Urinary bladder (tissue), 4 donors: ENCODE measurements at places on chromosomes 12 and 14. TPM values are rescaled to one million over a fixed set of nuclear protein-coding genes. Genes with fewer than 3 reads are reported as not detected.

- DNase-seq, result no peak
Observed at GRCh38 chr14:91963465-91963864, 16.0 kb upstream of the FBLN5 start.

DNA sequence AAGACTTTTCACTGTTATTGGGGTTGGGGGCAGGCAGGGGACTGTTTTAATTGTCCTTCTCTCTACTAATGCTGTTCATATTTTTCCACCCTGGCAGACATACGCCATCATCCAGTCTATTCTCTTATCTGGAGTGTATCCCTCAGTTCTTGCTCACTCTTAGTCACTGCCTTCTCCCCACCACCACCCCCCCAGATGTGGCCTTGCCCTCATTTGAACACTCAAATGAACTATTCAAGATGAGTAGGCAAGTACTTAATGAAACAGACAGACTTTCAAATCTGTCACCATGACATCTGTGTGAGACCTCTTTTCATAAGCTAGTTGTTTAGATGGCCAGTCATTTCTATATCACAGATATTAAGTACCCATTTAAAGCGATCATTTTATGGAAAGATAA is 10.1 kb downstream of the NUDT4 start:
- no peak for DNase-seq

DNA sequence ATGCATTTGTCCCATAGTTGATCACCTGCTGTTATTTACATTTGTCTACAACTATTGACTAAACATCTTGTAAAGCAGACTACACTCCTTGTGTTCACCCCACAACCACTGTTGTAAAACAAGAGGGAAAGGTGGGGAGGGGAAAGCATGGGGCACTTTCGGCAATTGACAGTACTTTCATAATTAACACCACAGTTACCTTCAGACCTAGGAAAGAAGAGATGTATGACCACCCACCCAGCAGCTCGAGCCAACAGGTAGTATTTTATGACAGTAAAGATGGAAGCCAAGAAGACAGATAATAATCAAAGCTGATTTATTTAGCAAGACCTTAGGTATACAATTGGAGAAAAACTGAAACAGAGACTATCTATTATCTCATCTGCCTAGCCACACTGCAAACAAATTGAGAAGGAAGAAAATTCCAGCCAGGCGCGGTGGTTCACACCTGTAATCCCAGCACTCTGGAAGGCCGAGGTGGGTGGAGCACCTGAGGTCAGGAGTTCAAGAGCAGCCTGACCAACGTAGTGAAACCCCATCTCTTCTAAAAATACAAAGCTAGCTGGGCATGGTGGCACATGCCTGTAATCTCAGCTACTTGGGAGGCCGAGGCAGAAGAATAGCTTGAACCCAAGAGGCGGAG is 11.2 kb downstream of the HECTD4 start:
- DNase-seq, result no peak

Gene SRRM4
- total RNA-seq, result 0.42 TPM

- no peak for DNase-seq
Observed at GRCh38 chr14:65377576-65377975, 35.0 kb upstream of the FUT8 start.

DNA sequence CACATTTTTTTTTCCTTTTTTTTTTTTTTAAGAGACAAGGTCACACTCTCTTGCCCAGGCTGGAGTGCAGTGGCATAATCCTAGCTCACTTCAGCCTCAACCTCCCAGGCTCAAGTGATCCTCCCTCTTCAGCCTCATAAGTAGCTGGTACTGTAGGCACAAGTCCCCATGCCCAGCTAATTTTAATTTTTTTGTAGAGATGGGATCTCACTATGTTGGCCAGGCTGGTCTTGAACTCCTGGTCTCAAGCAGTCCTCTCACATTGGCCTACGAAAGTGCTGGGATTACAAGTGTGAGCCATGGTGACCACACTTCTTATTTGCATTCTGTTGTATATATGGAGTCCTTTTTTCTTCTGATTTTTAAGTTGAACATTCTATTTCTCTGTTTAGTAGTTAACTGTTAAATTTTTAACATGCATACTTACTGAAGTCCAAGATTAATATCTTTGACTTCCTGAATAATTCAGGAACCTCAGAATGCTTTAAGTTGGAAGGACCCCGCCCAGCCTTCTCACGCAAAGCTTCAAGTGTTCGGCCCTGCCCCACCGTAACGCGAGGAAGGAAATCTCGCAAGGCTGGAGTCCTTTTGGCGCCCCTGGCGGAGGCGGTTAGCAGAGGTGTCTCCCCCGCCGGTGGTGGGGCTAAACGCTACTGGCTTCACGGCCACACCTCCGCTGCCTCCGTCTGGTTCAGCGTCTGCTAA is 21.6 kb downstream of the SPATS2 start:
- DNase-seq, result no peak

DNA sequence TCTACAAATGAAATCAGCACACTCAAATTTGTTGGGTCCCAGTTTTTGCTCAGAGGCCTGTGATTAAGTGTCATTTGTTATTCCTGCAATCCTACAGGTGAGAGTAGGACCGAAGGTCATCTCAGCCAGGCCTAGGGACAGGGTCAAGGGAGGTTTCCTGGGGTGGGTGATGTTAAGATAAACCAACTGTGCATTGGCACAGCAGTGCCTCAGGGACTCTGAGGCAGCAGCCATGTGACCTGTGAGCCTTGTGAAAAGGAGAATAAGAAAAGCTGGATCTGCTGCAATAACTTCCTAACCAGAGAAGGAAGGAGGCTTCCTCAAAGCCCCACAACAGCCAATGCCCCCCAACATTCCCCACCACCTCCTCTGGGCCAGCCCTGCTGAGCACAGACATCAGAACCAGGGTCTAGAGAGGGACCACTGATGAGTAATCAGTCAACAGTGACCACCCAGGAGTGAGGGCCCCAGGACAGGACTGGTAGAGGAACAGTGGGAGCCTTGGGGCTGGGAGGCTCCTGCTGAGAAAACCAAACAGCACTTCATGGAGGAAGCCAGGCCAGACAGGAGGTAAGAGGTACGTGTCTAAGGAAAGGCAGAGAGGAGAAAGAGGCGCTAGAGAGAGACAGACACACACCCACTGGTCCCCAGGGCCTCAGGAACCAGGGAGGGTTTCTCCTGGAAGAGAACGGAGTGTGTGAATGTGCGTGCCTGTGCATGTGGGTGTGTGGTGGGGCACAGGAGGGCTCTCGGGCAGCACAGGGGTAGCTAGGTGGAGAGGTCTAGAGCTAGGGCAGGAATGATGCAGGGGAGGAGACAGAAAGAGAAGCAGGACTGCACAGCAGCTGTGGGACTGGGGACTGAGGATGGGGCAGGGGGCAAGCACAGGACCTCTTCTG is 82.4 kb downstream of the ITPK1 start:
- DNase-seq, result no peak
